ENCODE measurements at places on chromosomes 5 and 9.

GRCh38 chr9:91833878-91834255, 116.2 kb downstream of the ROR2 start:
- DNase-seq = no peak

DNA sequence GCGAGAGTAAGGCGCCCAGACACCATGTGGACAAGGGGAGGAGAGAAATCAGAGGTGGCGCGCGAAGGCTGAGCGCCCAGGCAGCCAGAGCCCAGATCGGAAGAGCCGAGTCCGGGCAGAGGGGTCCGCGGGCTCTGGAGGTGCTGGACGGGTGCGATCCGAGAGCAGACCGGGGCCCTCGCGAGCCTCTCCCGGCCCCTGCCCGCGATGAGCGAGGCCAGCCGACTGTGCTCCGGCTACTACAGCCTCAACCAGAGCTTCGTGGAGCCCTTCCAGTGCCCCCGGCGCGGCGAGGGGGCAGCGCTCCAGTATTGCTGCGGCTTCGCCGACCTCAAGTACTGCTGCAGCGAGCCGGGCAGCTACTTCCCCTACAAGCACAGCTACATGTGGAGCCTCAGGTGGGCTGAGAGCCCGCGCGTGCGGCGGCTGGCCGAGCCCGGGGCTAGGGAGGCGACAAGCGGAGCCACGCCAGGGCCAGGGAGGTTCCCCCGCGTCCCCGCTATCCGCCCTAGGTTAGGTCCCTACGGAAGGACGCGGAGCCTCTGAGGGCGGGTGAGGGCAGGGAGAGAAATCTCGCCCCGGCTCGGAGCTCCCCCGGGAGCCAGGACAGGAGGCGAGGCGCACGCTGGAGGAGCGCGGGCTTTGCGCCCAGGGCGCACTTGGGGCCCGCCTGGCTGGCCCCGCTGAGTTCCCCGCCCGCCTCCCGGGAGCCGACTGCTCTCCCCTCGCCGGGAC, at the start of gene SHISAL2B:
Gene SHISAL2B (plus strand): TSS at position 87 of the 735 bp plus-strand sequence. CDS start 121 bp downstream, at position 208.
- DNase-seq = peak; percentile 54

DNA sequence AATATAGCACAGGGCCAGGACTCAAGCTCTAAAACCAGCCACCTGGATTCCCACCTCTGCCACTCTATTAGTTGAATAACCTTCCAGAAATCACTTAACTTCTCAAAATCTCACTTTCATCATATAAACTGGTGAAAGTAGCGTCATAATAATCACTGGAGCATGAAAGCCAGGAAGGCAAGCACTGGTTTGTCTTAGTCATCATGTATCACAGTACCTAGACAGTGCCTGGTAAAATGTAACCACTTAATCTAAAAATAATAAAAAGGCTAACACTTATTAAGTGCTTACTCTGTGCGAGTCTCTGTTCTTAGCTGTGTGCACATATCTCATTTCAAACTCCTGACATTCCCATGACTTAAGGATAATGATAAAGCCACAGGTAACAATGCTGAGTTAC, 109.4 kb downstream of the ASTN2 start:
- no peak for DNase-seq

- DNase-seq = no peak
Measured at GRCh38 chr9:133057006-133057405, 4.8 kb upstream of the CEL start.

- no peak for DNase-seq
Measured at GRCh38 chr9:30661925-30662324, 1722.5 kb upstream of the ACO1 start.

GRCh38 chr5:43236653-43237355, 44.8 kb downstream of the NIM1K start:
- no peak for DNase-seq

- DNase-seq = no peak
Measured at GRCh38 chr5:175573493-175574269, 84.2 kb upstream of the HRH2 start.

All from SK-N-DZ (cell line).